ENCODE measurements at places on chromosomes 2 and 18.

GRCh38 chr2:33891616-33892015, 292.5 kb upstream of the FAM98A start:
- H3K36me3 ChIP-seq, result no peaks in the 10 kb centered on the region
- DNase-seq, result no peak
- peaks cover 2% of the 10 kb centered on the region for H3K27me3 ChIP-seq
- H3K27ac ChIP-seq, result no peak overlapping the region

GRCh38 chr2:204794624-204795023, 249.3 kb downstream of the PARD3B start:
- no peaks in the 10 kb centered on the region for H3K27me3 ChIP-seq
- no peak overlapping the region for H3K27ac ChIP-seq
- H3K4me3 ChIP-seq, result no peak overlapping the region
- peaks cover 6% of the 10 kb centered on the region for H3K4me1 ChIP-seq

DNA sequence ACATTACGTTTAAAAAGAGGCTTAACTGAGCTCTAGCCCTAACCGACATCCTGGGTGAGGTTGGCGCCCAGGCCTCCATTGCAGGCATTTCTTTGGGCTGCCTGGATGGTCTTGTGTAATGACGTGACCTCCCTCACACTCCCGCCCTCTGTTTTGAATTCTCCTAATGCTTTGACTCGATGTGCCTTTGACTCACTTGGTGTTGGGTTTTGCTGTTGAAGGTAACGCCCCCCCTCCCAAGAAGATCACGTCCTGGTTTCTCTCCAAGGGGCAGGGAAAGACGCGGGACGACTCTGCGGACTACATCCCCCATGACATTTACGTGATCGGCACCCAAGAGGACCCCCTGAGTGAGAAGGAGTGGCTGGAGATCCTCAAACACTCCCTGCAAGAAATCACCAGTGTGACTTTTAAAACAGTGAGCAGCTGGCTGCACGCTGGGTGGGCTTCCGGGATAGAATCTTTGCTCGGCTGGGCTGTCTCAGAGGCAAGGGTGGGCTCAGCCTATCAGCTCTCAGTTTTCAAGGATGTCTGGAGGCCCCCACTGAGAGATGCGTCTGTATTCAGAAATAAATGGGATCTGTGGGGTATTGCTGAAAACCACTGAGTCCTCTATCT, 87.9 kb upstream of the ATG16L1 start:
- H3K4me3 ChIP-seq, result peak overlapping the region; percentile 42
- H3K4me1 ChIP-seq, result peaks cover 6% of the 10 kb centered on the region
- DNase-seq, result no peak
- peaks cover 29% of the 10 kb centered on the region for H3K36me3 ChIP-seq

- H3K27ac ChIP-seq, result no peak overlapping the region
- H3K27me3 ChIP-seq, result peaks cover 17% of the 10 kb centered on the region
- H3K4me1 ChIP-seq, result peaks cover 23% of the 10 kb centered on the region
- no peak for DNase-seq
- no peak overlapping the region for H3K4me3 ChIP-seq
Observed at GRCh38 chr2:134668821-134669220, 50.0 kb downstream of the TMEM163 start.

- H3K4me3 ChIP-seq, result no peak overlapping the region
- H3K27ac ChIP-seq, result no peak overlapping the region
- H3K36me3 ChIP-seq, result no peaks in the 10 kb centered on the region
- no peaks in the 10 kb centered on the region for H3K4me1 ChIP-seq
- H3K27me3 ChIP-seq, result no peaks in the 10 kb centered on the region
Observed at GRCh38 chr2:58553937-58554336, 312.8 kb upstream of the FANCL start.

GRCh38 chr2:233446606-233447305, 92.5 kb downstream of the DGKD start:
- H3K27ac ChIP-seq, result no peak overlapping the region
- peak overlapping the region; percentile 22 for H3K4me3 ChIP-seq
- H3K36me3 ChIP-seq, result peaks cover 14% of the 10 kb centered on the region
- peaks cover 9% of the 10 kb centered on the region for H3K27me3 ChIP-seq
- DNase-seq, result no peak
- H3K4me1 ChIP-seq, result no peaks in the 10 kb centered on the region

- peaks cover 10% of the 10 kb centered on the region for H3K36me3 ChIP-seq
- H3K27me3 ChIP-seq, result no peaks in the 10 kb centered on the region
- DNase-seq, result no peak
- H3K27ac ChIP-seq, result no peak overlapping the region
- no peak overlapping the region for H3K4me3 ChIP-seq
Observed at GRCh38 chr2:54984476-54984875, 65.8 kb downstream of the RTN4 start.

DNA sequence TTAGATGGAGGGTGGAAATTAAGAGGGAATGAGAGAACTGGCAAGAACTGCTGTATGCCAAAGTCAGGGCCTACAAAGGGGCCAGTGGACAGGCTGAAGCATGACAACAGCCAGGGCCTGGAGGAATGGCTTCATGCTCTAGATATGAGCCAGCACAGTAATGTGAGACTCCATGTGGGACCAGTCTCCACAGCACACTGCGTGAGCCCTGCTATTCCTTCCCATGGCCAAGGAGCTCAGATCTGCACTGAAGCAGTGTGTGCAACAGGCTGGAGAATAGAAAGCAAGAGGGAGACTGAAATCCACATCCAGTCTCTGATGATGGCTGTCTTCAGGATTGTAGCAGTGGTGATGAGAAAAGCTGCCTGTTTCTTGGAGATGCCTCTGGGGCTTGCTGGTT, 162.8 kb downstream of the TPGS2 start:
- peaks cover 9% of the 10 kb centered on the region for H3K4me1 ChIP-seq
- peaks cover 1% of the 10 kb centered on the region for H3K27me3 ChIP-seq
- H3K4me3 ChIP-seq, result no peak overlapping the region
- no peak for DNase-seq
- H3K27ac ChIP-seq, result no peak overlapping the region
- H3K36me3 ChIP-seq, result no peaks in the 10 kb centered on the region

GRCh38 chr2:172889768-172890430, 154.3 kb downstream of the RAPGEF4 start:
- H3K4me3 ChIP-seq, result no peak overlapping the region
- no peak for DNase-seq
- H3K36me3 ChIP-seq, result no peaks in the 10 kb centered on the region
- H3K27me3 ChIP-seq, result no peaks in the 10 kb centered on the region
- H3K4me1 ChIP-seq, result peaks cover 10% of the 10 kb centered on the region

DNA sequence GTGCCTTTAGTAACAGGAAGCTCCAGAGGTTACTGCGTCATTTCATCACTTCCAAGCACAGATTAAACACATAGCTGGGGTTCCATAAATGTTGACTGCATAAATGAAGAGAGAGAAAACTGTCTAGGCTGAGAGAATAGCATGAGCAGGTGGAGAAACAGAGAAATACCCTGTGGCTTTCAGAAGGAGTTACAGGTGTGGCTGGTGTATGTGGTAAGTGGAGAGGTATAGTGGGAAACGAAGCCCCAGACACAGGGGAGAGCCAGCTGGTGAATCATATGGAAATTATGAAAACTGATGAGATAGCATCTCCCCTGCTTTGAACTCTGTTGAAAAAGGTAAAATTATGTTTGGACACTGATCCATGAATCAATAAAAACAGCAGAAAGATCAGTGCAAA, 807.4 kb upstream of the POU3F3 start:
- H3K36me3 ChIP-seq, result no peaks in the 10 kb centered on the region
- DNase-seq, result no peak
- no peak overlapping the region for H3K27ac ChIP-seq

GRCh38 chr2:222941510-222942032, 80.7 kb downstream of the ACSL3 start:
- no peak overlapping the region for H3K4me3 ChIP-seq
- no peak overlapping the region for H3K27ac ChIP-seq
- H3K27me3 ChIP-seq, result peaks cover 1% of the 10 kb centered on the region
- H3K36me3 ChIP-seq, result peaks cover 11% of the 10 kb centered on the region
- no peak for DNase-seq

- DNase-seq, result no peak
- H3K36me3 ChIP-seq, result no peaks in the 10 kb centered on the region
Observed at GRCh38 chr2:32732120-32732519, 104.3 kb downstream of the TTC27 start.

- H3K4me1 ChIP-seq, result no peaks in the 10 kb centered on the region
- H3K4me3 ChIP-seq, result no peak overlapping the region
- DNase-seq, result no peak
- peaks cover 4% of the 10 kb centered on the region for H3K36me3 ChIP-seq
- peaks cover 3% of the 10 kb centered on the region for H3K27me3 ChIP-seq
Observed at GRCh38 chr18:75309564-75309963, 99.0 kb downstream of the TSHZ1 start.

DNA sequence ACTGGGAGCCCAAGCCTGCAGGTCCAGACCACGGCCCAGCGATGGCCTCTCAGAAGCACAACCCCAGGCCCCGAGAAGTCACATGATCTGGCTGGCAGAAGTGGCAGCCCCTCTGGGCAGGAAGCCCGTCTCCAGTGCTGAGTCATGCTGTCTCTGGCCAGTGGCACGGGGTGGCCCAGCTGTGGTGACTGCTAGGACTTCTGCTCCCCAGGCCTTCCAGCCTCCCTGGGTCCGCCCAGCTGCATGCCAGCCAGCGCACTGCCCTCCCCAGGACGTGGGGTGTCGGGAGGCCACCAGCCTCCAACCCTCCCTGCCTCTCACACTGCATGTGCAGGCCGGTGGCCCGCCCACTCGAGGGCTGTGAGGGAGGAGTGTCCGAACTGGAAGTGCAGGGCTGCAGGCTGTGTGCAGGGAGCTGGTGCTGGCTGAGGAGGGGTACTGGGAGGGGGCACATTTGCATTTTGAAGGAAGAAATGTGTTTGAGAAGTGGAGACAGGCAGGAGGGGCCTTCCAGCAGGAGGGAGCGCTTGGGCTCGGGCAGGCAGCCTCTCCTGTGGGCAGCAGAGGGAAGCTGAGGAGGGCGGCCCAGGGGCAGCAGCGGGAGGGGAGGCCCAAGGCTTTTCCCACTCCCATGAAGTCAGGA, 17.0 kb upstream of the HPCAL1 start:
- H3K27ac ChIP-seq, result no peak overlapping the region
- H3K27me3 ChIP-seq, result peaks cover 5% of the 10 kb centered on the region
- no peak for DNase-seq
- no peaks in the 10 kb centered on the region for H3K36me3 ChIP-seq
- no peak overlapping the region for H3K4me3 ChIP-seq
- H3K4me1 ChIP-seq, result no peaks in the 10 kb centered on the region

DNA sequence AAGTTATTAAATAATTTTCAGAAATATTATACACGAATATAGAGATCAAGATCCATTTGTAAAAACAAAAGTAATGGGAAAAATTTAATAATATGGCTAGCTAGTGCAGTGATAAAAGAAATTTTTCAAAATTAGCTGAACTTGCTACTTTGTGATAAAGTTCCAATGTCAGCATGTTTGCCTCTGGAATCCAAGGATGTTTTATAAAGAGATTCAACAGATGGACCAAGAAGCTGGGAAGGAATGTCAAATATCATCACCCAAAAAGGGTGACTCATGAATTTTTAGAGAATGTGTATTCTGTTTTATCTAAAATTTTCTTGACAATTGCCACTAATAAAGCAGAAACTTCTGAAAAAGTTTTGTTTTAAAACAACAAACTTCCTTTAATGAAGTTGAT, 95.3 kb downstream of the FSIP2 start:
- peaks cover 5% of the 10 kb centered on the region for H3K4me1 ChIP-seq
- no peak overlapping the region for H3K4me3 ChIP-seq
- no peaks in the 10 kb centered on the region for H3K36me3 ChIP-seq
- H3K27ac ChIP-seq, result no peak overlapping the region
- DNase-seq, result no peak

DNA sequence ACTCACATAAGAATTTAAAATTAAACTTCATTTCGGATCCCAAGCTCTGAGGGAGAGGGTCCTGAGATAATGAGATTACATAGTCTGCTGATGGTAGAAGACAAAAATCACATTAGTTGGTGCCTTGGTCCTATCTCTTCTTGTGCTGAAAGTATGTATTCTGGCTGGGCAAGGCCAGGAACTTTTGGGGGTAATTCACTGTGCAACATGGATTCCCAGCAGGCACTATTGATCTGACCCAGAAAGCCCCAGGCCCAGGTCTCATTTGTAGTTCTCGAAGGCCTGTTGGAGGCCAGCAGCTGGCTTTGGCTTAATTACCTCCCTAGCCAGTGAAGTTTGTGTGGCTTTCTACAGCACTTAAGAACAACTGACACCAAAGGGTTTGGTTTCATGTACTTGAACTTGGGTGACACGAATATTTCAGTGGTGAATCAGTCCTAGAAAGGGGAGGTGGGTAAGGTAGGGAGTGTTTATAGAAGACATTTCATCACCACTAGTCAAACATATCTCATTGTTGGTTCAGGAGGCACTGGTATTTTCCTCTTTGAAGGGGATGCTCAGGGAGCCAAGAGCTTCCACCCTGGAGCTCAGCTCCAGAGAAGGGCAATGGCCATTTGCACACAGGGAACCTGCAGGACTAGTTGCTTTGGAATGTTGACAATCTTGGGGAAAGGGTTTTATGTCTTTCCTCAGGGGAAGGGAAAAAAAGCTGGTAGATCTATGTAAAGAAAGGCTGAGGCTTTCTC, 217.8 kb downstream of the OSR1 start:
- H3K4me1 ChIP-seq, result no peaks in the 10 kb centered on the region
- no peaks in the 10 kb centered on the region for H3K36me3 ChIP-seq
- H3K4me3 ChIP-seq, result no peak overlapping the region
- DNase-seq, result no peak

GRCh38 chr2:201467666-201468065, 16.1 kb downstream of the STRADB start:
- no peak overlapping the region for H3K4me3 ChIP-seq
- DNase-seq, result no peak
- no peaks in the 10 kb centered on the region for H3K27me3 ChIP-seq
- no peaks in the 10 kb centered on the region for H3K36me3 ChIP-seq
- H3K4me1 ChIP-seq, result no peaks in the 10 kb centered on the region
- H3K27ac ChIP-seq, result no peak overlapping the region

DNA sequence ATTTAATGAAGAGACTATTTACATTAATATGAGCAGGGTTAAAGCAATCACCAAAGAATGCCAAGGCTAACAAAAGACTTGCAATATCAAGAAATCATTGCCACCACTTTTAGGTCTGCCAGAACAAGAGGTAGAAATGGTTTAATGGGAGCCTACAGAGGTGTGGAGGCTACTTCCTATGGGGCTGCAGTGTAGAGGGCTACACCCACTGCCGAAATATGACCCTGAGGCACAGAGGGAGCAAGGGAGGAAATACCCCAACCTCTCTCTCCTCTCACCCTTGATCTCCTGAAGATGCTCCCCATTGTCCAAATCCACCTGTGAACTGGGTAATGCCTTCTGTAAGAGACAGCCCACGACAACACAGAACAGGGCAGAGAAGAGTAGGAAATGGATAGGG, 315.4 kb downstream of the SMAD2 start:
- no peak for DNase-seq
- peaks cover 3% of the 10 kb centered on the region for H3K36me3 ChIP-seq
- peaks cover 1% of the 10 kb centered on the region for H3K27me3 ChIP-seq
- H3K4me1 ChIP-seq, result no peaks in the 10 kb centered on the region
- H3K27ac ChIP-seq, result no peak overlapping the region

GRCh38 chr18:57961876-57962505, 82.0 kb upstream of the NEDD4L start:
- peaks cover 2% of the 10 kb centered on the region for H3K4me1 ChIP-seq
- H3K27me3 ChIP-seq, result no peaks in the 10 kb centered on the region
- no peak overlapping the region for H3K4me3 ChIP-seq
- DNase-seq, result no peak
- H3K27ac ChIP-seq, result no peak overlapping the region
- no peaks in the 10 kb centered on the region for H3K36me3 ChIP-seq

Measured in endothelial cell (in vitro differentiated cells).